Lower leg skin (tissue), 4 donors: ENCODE measurements at places on chromosomes 3 and 15. TPM values are rescaled to one million over a fixed set of nuclear protein-coding genes. Genes with fewer than 3 reads are reported as not detected.

Gene THSD4
- 39.2 TPM for total RNA-seq

Gene TICRR
- total RNA-seq, result 0.32 TPM

Gene SCAANT1
- total RNA-seq, result not detected

GRCh38 chr15:38721568-38721945 is 156.9 kb upstream of the RASGRP1 start:
- DNase-seq, result no peak

GRCh38 chr3:8359133-8359532 is 142.5 kb upstream of the LMCD1 start:
- no peak for DNase-seq

GRCh38 chr3:59334585-59334984 is 284.8 kb upstream of the CFAP20DC start:
- DNase-seq, result no peak

- DNase-seq, result no peak
Observed at GRCh38 chr15:79035111-79035601, 55.4 kb downstream of the RASGRF1 start.
